Mesothelial cell of epicardium (in vitro differentiated cells): ENCODE measurements at places on chromosomes 16 and 17. TPM values are rescaled to one million over a fixed set of nuclear protein-coding genes. Genes with fewer than 3 reads are reported as not detected.
A peak's percentile ranks its signal among the peaks of the same experiment; 100 is the strongest.

The ITGB3 gene
- 1.0 to 1.5 TPM (median 1.1 TPM) in 3 replicates for total RNA-seq

The PIK3R6 gene
- total RNA-seq = not detected in 3 replicates

The GCGR gene
- total RNA-seq = 0.18 to 0.74 TPM (median 0.66 TPM) in 3 replicates

The BCO1 gene
- total RNA-seq = not detected in 3 replicates

The CSF3 gene
- total RNA-seq = not detected in 3 replicates

The CHST5 gene
- 0.40 to 0.50 TPM (median 0.49 TPM) in 3 replicates for total RNA-seq

The NPB gene
- 0.75 to 1.7 TPM (median 1.2 TPM) in 3 replicates for total RNA-seq

The TEPSIN gene
- 44.6 to 49.2 TPM (median 45.0 TPM) in 3 replicates for total RNA-seq

The CRYM gene
- 2.7 to 4.6 TPM (median 4.1 TPM) in 3 replicates for total RNA-seq

GRCh38 chr17:65202844-65203571 is 65.8 kb downstream of the RGS9 start:
- H3K4me1 ChIP-seq = no peaks in the 10 kb centered on the region
- DNase-seq = no peak
- H3K27me3 ChIP-seq = no peaks in the 10 kb centered on the region

GRCh38 chr16:9526791-9527190 is 435.3 kb downstream of the HAPSTR1 start:
- H3K4me3 ChIP-seq = no peak overlapping the region
- peaks cover 44% of the 10 kb centered on the region for H3K4me1 ChIP-seq
- H3K27me3 ChIP-seq = no peaks in the 10 kb centered on the region
- no peak for DNase-seq

- no peak for DNase-seq
- peaks cover 14% of the 10 kb centered on the region for H3K4me1 ChIP-seq
- no peak overlapping the region for H3K4me3 ChIP-seq
- H3K36me3 ChIP-seq = no peaks in the 10 kb centered on the region
- no peaks in the 10 kb centered on the region for H3K27me3 ChIP-seq
Observed at GRCh38 chr17:55482591-55483389, 28.5 kb downstream of the SMIM36 start.

DNA sequence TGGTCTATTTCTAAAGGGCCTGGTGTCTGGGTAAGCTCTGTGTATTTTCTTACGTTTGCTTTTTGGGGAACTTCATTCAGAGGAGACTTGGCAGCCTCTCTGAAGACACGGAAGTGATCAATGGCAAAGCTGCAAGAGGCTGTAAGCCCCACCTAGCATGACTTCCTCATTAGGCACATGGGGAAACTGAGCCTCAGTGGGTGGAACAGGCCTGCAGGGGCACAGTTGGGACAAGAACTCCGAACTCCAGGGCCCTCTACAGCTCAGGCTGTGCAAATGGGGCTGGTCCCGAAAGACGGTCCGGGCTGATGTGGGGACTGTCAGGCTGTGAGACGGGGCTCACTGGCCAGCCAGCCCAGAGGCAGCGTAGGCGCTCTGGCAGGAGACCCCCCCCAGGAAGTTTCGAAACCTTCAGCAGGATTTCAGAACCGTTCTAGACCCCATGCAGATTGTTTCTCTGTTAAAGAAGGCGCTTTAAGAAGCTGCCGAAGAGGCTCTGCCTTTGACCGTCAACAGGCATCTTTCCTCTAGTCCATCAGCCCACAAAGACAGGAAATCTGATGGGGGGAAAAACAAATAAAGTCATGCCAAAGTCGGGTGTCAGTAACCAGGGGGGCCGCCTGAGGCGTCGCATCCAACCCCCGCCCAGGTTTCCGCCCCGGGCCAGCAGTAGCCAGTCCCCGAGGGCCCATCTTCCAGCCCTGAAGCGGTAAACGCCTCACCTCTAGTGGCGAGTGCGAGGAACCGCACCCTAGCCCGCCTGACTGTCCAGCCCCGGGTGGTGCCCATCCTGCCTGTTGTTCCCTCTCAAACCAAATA is 79.8 kb upstream of the TBC1D3K start:
- H3K4me3 ChIP-seq = peak overlapping the region; percentile 10
- H3K27ac ChIP-seq = no peak overlapping the region
- peaks cover 1% of the 10 kb centered on the region for H3K4me1 ChIP-seq
- H3K36me3 ChIP-seq = no peaks in the 10 kb centered on the region
- H3K27me3 ChIP-seq = peaks cover 29% of the 10 kb centered on the region
- DNase-seq = no peak

DNA sequence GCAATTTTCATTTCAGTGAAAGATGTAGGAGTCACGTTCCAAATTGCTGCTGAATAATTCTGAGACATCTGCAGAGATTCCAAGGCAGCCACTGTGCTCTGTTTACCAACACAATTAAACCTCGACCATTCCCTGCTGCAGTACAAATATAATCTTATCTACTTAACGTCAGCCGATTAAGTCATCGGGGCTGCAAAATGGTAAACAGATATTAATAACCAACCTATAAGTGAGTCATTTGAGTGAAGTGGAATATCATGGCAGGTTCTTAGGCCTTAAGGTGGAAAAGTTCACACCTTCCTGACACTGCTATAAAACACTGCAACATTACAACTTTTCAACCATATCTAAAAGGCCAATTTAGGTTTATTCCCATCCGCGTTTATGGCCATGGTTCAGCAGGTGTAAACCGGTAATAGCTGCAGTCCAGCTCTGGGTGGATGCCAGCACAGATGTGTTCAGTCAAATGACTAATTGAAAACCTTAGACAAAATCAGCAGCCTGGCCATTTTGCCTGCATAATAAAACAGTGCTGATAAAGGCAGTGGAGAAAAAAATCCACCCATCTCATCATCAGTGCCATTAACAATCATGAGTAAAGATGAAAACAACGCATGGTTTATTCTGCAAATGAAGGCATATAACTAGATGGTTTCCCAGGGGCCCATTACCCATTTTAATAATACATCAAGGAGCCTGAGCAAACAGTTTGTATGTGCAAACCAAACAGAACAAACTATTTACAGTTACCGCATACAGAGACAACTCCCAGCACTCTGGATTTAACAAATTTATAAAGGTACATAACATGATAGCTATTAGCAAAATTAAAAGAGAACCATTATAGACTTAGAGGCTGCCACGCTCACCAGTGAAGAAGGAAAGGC is 202.9 kb upstream of the IRX3 start:
- no peaks in the 10 kb centered on the region for H3K36me3 ChIP-seq
- peaks cover 20% of the 10 kb centered on the region for H3K27me3 ChIP-seq
- DNase-seq = no peak

DNA sequence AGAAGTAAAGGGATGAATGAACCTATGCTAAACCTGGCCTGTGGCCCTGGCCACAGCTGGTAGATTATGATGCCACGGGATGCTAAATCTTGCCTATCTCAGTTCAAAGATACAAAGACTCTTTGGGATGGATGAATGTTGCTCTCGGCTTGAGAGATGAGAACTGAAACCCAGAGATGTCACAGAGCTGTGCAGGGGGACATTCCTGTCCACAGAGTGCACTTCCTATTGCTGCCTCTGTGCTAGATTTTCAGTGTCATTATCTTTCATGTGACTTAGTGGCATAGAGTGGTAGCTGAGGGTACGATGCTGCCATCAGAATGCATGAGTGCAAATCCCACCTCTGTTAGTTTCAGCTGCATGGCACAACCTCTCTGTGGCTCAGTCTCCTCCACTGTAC is 2.3 kb upstream of the MT1M start:
- no peak overlapping the region for H3K27ac ChIP-seq
- H3K27me3 ChIP-seq = peaks cover 90% of the 10 kb centered on the region
- DNase-seq = no peak
- H3K36me3 ChIP-seq = no peaks in the 10 kb centered on the region
- no peak overlapping the region for H3K4me3 ChIP-seq
- peaks cover 20% of the 10 kb centered on the region for H3K4me1 ChIP-seq

GRCh38 chr16:28984619-28985135 is at the start of gene LAT:
TSS of gene LAT (plus strand) at chr16:28985052. CDS start at chr16:28985418, 366 bp downstream.
- no peaks in the 10 kb centered on the region for H3K4me1 ChIP-seq
- peaks cover 36% of the 10 kb centered on the region for H3K36me3 ChIP-seq
- no peaks in the 10 kb centered on the region for H3K27me3 ChIP-seq
- no peak for DNase-seq
- no peak within 1 kb of the TSS for H3K4me3 ChIP-seq

GRCh38 chr16:52786091-52786490 is 239.1 kb upstream of the TOX3 start:
- no peak overlapping the region for H3K27ac ChIP-seq
- no peaks in the 10 kb centered on the region for H3K36me3 ChIP-seq
- no peaks in the 10 kb centered on the region for H3K4me1 ChIP-seq
- H3K27me3 ChIP-seq = peaks cover 10% of the 10 kb centered on the region
- no peak for DNase-seq

DNA sequence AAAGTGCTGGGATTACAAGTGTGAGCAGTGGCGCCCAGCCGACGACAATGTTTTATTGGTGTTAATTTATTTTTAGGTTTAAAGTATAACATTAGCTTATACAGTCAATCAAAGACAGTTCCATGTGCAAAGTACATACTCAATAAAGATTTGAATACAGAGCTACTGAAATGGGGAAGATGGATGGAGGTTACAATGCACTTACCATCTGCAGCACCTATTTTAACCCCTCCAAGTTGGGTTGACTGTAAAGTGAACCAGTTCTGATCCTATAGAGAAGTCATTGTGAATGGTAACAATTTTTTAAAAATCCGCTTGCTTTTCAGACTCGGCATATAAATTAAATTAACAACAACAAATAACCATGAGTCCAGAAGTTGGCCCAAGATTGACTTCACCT is 679 bp upstream of the PSKH1 start:
- peaks cover 17% of the 10 kb centered on the region for H3K4me1 ChIP-seq
- H3K27me3 ChIP-seq = no peaks in the 10 kb centered on the region
- peak overlapping the region; percentile 98 for H3K4me3 ChIP-seq
- H3K36me3 ChIP-seq = no peaks in the 10 kb centered on the region

GRCh38 chr17:21201298-21201595 is 12.7 kb downstream of the TMEM11 start:
- H3K27me3 ChIP-seq = no peaks in the 10 kb centered on the region
- H3K27ac ChIP-seq = peak overlapping the region; percentile 59
- H3K4me1 ChIP-seq = peaks cover 4% of the 10 kb centered on the region
- no peak overlapping the region for H3K4me3 ChIP-seq
